H9 (cell line): ENCODE measurements at places on chromosomes 12 and 14. TPM values are rescaled to one million over a fixed set of nuclear protein-coding genes. Genes with fewer than 3 reads are reported as not detected.

DNA sequence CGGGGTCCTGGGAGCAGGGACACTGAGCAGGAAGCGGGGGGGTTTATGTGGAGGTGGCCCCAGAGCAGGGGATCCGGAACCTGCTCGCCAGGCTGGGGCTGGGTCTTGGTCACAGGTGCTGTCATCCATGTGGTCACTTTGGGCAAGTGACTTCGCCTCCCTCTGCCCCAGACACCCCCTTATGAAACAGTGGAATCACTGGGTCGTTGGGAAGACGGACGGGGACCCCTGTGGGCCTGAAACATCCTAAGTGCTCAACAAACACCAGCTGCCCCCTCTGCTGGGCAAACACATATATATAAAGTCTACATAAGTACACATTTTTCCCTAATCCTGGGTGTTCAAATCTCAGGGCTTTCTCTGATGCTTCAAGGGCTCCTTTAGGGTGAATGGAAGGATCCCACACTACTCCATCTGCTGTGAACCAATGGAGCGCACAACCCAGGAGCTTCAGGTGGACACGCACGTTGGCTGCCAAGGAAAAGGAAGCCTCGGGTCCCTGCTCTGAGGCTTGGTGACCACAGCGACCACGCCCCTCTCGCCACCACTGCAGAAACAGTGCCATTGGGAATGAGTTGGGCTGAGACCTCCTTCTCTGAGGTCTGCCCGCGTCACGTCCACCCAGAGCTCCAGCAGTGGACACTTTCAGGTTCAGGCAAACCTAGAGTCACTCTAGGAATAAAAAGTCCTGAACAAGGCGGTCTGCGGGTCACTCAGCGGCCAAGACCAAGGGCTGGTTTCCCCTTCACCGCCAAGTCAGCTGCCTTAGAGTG lies 54.6 kb downstream of the CDC42BPB start:
- H3K4me1 ChIP-seq: no peaks in the 10 kb centered on the region
- no peak overlapping the region for H3K4me3 ChIP-seq
- peaks cover 46% of the 10 kb centered on the region for H3K36me3 ChIP-seq
- no peak overlapping the region for H3K27ac ChIP-seq
- DNase-seq: no peak

DNA sequence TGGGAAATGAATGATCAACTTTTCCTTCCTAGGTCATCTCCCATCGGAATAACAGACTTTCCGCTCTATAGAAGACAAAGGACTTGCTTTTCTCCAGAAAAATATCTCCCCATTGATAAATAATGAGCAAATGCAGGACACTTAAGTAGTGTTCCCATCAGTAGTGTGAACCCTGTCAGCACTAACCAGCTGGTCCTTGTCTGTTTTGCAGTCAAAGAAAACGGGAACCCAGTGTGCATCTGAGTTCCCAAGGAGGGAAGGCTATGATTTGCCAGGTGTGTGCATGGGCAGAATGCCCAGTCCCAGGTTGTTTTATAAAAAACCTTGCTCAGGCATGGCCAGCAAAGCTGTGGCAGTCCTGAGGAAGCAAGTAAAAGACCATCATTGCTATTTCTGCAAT lies 256.5 kb upstream of the HMGA2 start:
- H3K27me3 ChIP-seq: no peaks in the 10 kb centered on the region
- no peak overlapping the region for H3K4me3 ChIP-seq
- H3K27ac ChIP-seq: no peak overlapping the region
- H3K36me3 ChIP-seq: no peaks in the 10 kb centered on the region
- no peak for DNase-seq
- H3K4me1 ChIP-seq: no peaks in the 10 kb centered on the region

GRCh38 chr12:79388011-79388410 lies 302.8 kb downstream of the PAWR start:
- no peaks in the 10 kb centered on the region for H3K27me3 ChIP-seq
- no peak for DNase-seq
- H3K4me1 ChIP-seq: no peaks in the 10 kb centered on the region
- no peak overlapping the region for H3K27ac ChIP-seq

- H3K4me1 ChIP-seq: no peaks in the 10 kb centered on the region
- H3K4me3 ChIP-seq: no peak overlapping the region
- no peak for DNase-seq
These were observed 17.9 kb downstream of the ZFP36L1 start for GRCh38 chr14:68774771-68775613.

DNA sequence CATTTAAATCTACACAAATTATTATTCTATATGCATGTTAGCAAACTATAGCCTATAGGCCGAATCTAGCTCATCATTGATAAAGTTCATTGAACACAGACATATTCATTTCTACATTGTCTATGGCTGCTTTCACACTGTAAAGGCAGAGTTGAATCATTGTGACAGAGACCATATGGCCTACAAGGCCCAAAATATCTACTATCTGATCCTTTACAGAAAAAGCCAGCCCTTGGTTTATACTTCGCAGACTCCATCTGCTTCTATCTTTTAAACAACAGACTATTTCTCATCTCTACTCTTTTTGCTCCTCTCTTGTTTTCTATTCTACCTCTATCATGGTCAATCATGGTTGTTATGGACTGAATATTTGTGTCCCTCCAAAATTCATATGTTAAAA lies 190.7 kb downstream of the EXOC5 start:
- 0 out of 2 replicates have a peak, but pooled peaks cover 4% of the 10 kb centered on the region for H3K4me1 ChIP-seq
- no peak overlapping the region for H3K27ac ChIP-seq
- no peak overlapping the region for H3K4me3 ChIP-seq

GRCh38 chr14:61498811-61499210 lies 177.4 kb downstream of the PRKCH start:
- H3K36me3 ChIP-seq: no peaks in the 10 kb centered on the region
- H3K27ac ChIP-seq: no peak overlapping the region
- H3K4me3 ChIP-seq: no peak overlapping the region
- H3K27me3 ChIP-seq: no peaks in the 10 kb centered on the region

DNA sequence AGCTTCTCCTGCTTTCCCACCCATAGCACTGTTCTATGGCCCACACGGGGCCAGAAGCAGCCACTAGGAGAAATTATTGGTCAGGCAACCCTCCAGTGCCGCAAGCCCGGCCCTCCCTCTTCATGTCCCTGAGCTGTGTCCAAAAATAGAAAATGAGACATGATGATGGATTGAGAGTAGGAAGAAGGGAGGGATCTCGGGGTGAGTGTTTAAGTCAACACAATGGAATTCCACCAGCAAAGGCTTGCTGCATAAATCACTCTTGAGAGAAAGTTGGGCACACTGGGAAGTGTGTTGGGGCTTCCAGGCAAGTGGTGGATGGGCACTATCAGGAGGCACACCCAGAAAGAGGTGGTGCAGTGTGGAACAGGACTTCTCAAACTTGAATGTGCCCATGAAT lies 94.2 kb downstream of the LLPH start:
- H3K4me1 ChIP-seq: no peaks in the 10 kb centered on the region
- H3K27ac ChIP-seq: no peak overlapping the region
- DNase-seq: no peak
- no peaks in the 10 kb centered on the region for H3K36me3 ChIP-seq
- no peak overlapping the region for H3K4me3 ChIP-seq
- H3K27me3 ChIP-seq: no peaks in the 10 kb centered on the region

- DNase-seq: no peak
- no peak overlapping the region for H3K27ac ChIP-seq
- no peaks in the 10 kb centered on the region; the same call in 1 of the 2 replicates for H3K36me3 ChIP-seq
- H3K27me3 ChIP-seq: no peaks in the 10 kb centered on the region
These were observed 218.6 kb downstream of the ATP23 start for GRCh38 chr12:58159941-58160340.

- no peaks in the 10 kb centered on the region for H3K4me1 ChIP-seq
- no peak overlapping the region for H3K4me3 ChIP-seq
- H3K36me3 ChIP-seq: no peaks in the 10 kb centered on the region
- DNase-seq: no peak
- H3K27me3 ChIP-seq: no peaks in the 10 kb centered on the region
- no peak overlapping the region for H3K27ac ChIP-seq
These were observed 345.3 kb upstream of the OR4E1 start for GRCh38 chr14:22018890-22019289.

GRCh38 chr12:99910342-99910741 lies 74.4 kb downstream of the ANKS1B start:
- no peak for DNase-seq
- H3K27ac ChIP-seq: no peak overlapping the region
- no peaks in the 10 kb centered on the region for H3K36me3 ChIP-seq
- no peak overlapping the region for H3K4me3 ChIP-seq
- H3K27me3 ChIP-seq: no peaks in the 10 kb centered on the region

GRCh38 chr14:64929014-64929359 lies 13.6 kb downstream of the GPX2 start:
- H3K36me3 ChIP-seq: peaks cover 38% of the 10 kb centered on the region
- no peaks in the 10 kb centered on the region for H3K27me3 ChIP-seq
- H3K4me3 ChIP-seq: no peak overlapping the region
- H3K27ac ChIP-seq: no peak overlapping the region
- no peaks in the 10 kb centered on the region for H3K4me1 ChIP-seq

- H3K27me3 ChIP-seq: no peaks in the 10 kb centered on the region
- no peaks in the 10 kb centered on the region; the same call in 1 of the 2 replicates for H3K4me1 ChIP-seq
- H3K4me3 ChIP-seq: peak within 1 kb of the TSS; percentile 84
- peak within 1 kb of the TSS; percentile 91 for H3K27ac ChIP-seq
These were observed at the start of gene GMFB for GRCh38 chr14:54488646-54489317. Gene GMFB, minus strand, starts transcription at chr14:54488980. Its CDS starts 53 bp downstream, at chr14:54488927.

DNA sequence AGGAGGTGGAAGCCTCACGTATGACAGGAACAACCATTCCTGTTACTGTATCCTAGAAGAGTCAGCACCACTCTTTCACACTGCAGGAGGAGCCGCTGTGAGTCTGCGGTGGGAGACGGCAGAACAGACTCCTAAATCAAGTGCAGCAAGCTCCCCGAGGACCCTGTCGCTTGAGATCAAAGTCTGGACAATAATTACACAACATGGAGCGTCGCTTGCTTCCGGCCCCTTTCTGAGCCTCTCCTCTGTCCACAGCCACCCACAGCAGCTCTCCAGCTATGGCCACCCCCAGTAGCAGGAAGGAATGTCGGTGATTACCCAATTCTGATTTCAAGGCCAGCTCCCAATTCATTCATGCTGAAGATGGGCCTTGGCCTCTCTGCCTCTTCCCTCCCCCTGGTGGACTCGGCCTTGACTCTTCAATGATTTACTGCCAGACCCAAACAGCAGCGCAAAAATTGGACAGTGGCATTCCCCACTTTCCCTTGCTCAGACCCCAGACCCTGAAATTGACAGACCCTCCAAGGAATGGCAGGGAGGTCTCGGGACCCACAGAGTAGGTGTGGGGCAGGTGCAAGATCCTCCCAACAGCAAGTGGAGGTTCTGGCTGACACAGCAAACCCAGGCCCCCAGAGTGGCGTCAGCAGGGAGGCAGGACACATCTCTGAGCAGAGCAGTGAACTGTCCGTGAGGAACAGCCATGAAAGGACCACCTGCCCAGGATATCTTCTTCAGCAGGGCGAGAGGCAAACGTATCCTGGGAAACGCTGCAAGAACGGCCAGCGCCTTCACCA lies 272.7 kb upstream of the DIO3 start:
- H3K27ac ChIP-seq: no peak overlapping the region
- H3K4me3 ChIP-seq: no peak overlapping the region
- no peak for DNase-seq
- no peaks in the 10 kb centered on the region; the same call in 1 of the 2 replicates for H3K4me1 ChIP-seq

DNA sequence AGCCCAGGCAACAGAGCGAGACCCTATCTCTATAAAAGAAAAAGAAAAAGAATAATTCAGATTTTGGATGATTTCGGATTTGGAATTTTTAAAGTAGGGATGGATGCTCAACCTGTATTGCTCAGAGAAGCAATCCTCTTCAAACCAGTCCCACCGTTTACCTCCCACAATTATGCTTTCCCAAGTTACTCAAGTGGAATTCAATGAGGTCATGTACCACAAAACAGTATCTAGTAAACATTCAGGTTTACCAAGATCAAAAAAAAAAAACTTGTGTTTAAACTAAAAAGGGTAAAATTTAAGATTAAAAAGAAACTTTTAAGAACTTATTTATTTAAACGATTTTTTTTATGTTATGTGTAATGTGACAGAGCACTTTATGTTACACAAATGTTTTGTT lies 2.5 kb downstream of the KDM5A start:
- no peak for DNase-seq
- no peaks in the 10 kb centered on the region for H3K27me3 ChIP-seq
- H3K4me3 ChIP-seq: no peak overlapping the region
- no peak overlapping the region for H3K27ac ChIP-seq
- no peaks in the 10 kb centered on the region for H3K4me1 ChIP-seq
- peaks cover 11% of the 10 kb centered on the region; the same call in 2 of the 3 replicates for H3K36me3 ChIP-seq

- no peaks in the 10 kb centered on the region for H3K36me3 ChIP-seq
- H3K27me3 ChIP-seq: peaks cover 4% of the 10 kb centered on the region; the same call in 1 of the 2 replicates
- DNase-seq: no peak
- no peak overlapping the region for H3K27ac ChIP-seq
These were observed 16.1 kb upstream of the CHGA start for GRCh38 chr14:92906823-92907222.

DNA sequence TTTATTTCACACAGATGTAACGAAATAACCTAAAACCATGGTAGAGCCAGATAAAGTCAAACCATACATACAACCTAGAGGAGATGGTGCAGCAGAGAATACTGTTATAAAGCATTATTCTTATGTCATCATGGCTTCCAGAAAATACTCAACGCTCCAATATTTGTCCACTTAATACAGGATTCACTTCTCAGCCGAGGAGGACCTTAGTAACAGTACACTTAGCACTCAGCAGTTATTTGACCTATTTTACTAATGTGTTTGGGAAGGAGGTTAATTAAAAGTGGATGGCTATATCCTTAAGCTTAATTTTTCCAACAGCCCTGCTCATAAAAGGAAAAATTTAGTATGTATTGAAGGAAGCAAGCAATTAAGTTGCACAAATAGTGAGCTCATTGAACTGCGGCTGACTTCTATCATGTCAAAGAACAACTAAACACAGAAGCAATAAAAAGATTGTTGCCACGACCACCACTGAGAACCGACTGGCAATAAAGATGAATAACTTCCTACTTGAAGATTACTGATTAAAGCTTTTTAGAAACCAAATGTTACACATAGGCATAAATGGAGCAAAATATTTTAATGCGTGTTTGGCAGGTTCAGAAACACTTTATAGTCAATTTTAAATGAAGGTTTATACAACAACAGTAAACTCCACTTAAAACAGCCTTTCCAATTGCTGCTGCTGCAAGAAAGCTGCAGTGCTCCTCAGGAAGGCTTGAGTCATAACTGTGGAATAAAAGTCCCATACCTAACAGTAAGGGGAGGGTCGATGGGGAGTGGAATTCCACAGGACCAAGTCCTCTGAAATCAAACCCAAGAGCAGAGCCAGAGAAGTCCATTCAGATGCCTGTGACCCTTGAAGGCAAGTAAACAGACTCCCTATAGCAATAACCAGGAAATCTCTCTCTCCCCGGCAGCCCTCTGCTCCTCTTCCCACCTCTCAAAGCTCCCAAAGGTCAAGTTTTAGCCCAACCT lies 218.9 kb upstream of the CDKN3 start:
- H3K27ac ChIP-seq: no peak overlapping the region
- H3K27me3 ChIP-seq: no peaks in the 10 kb centered on the region
- DNase-seq: no peak
- no peaks in the 10 kb centered on the region for H3K36me3 ChIP-seq
- no peaks in the 10 kb centered on the region for H3K4me1 ChIP-seq

The POTEG gene
- total RNA-seq: not detected in 2 replicates

The ITGA5 gene
- 12.2 and 16.2 TPM in 2 replicates for total RNA-seq

The SPIC gene
- total RNA-seq: not detected in 2 replicates

The ACVRL1 gene
- not detected in 2 replicates for total RNA-seq

The MANSC4 gene
- total RNA-seq: not detected in 2 replicates

The MUCL1 gene
- total RNA-seq: not detected in 2 replicates

The HOXC6 gene
- not detected in 2 replicates for total RNA-seq

The LRRK2 gene
- 0.11 and 0.17 TPM in 2 replicates for total RNA-seq

The GZMB gene
- total RNA-seq: not detected in 2 replicates

The ZNF705A gene
- not detected in 2 replicates for total RNA-seq

The NPAS3 gene
- 0.17 and 0.22 TPM in 2 replicates for total RNA-seq

The CD27 gene
- 0.29 and 0.37 TPM in 2 replicates for total RNA-seq

The HSPB8 gene
- 3.0 and 3.2 TPM in 2 replicates for total RNA-seq

The TMEM132C gene
- 0.22 and 0.24 TPM in 2 replicates for total RNA-seq

The BEST3 gene
- 0.11 and 0.42 TPM in 2 replicates for total RNA-seq

The RIPK3 gene
- total RNA-seq: 0.35 TPM in 1 of 2 replicates, not detected in the other

The PMCH gene
- not detected in 2 replicates for total RNA-seq
